ENCODE measurements at places on chromosomes 13 and 19.

DNA sequence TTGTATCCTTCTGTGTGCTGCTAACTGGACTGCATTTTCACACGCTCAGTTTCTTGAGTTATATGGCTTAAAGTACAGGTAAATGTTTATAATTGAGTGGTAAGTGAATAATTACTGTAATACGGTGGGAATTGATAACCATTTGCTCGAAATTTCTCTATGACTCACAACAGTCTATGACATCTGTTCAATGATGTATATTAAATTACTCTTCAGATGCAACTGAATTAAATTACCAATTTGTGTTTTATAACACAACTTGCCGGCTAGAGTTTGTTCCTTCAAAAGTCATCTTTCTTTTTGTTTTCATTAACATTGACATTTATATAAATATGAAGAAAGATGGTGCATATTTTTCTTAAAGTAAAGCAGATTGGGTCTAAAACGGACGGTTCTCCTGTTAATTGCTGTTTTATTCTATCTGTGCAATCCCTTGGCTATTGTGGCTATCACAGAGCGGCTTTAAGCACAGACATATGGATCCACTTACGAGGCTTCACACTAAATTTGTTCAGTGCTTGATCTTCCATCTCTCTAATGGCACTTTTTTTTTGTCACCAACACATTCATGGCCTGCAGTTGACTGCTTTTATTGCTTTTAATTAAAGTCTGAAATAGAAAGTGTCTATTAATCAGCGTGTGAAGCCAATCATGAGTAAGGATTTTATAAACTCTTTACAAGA lies 1291.6 kb upstream of the SLC10A2 start:
- DNase-seq, result no peak

- DNase-seq, result no peak
Observed at GRCh38 chr19:48674216-48674809, 1.5 kb upstream of the NTN5 start.

DNA sequence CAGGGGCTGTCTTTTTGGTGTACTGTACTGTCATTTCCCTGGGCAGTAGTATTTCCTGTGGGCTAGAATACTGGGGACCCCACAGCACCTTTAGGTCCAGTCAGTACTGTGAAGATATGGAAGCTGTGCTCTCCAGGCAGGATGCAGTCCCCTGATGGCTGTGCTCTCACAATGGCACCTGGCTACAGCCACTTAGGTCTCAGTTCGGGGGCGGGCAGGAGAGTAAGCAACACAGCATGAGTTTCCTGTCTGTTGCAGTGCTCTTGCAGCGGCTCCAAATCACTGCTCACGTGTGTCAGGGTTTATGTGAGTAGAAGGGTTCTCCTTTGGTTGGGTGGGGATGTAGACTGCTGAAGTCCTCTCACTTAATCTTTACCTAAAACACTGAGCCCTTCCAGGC lies 810.4 kb downstream of the DACH1 start:
- DNase-seq, result no peak

DNA sequence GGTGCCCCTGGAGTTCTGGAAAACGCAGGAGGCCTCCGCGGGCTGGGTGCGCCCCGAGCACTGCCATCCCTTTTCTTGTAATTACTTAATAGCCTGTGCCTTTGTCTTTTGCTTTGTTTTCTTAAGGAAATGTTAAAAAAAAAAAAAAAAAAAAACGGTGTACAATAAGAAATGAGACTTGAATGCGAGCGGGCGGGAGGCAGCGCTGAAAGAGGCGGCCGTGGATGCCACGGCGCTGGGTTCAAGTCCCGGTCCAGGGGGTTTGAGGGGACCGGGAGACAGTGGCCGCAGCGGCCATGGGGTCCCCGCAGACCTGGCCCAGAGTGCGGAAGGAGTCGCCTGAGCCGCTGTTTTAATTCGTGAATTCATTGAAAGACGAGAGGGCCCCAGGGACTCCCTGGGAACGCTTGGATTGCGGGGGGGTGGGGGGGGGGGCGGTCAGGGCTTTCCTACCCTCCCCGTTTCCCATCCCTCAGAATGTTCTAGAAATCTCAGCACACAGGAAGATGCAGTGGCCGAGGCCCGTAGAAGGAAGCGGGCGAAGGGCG lies 349.2 kb upstream of the ARGLU1 start:
- DNase-seq, result no peak

GRCh38 chr13:27572234-27572901 lies 48.0 kb downstream of the LNX2 start:
- no peak for DNase-seq

GRCh38 chr19:15125232-15126067 lies 18.2 kb downstream of the SYDE1 start:
- peak; percentile 94 for DNase-seq

DNA sequence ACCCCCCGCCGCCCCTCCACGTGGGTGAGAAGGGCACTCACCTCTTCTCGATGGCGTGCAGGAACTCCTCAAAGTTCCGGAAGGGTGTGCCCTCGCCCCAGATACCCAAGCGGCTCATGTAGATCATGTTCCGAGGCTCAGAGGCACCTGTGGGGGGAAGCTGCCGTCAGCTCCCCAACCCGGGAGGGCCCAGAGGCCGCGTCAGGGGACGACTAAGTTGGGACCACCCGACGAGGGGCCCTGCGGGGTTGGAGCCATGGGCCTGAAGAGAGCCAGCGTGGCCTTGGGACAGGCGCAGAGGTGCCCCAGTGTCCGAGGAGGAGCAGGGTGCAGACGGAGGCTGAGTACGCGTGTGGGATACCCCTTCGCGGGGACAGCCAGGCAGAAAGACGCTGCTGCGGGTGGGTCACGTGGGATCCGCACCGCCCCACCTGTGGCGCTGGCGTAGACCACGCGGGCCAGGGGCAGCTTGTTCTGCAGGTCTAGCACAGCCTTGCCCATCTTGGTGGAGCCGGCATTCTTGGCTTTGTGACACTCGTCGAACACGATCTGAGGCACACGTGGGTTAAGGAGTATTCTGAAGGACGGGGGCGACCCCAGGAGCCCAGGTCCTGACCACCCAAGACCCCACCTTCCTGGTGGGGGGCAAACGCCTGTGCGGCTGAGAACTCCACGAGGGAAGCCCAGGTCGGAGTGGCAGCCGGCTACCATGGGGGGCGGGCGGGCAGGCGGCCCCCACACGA lies 15.9 kb downstream of the GPX4 start:
- no peak for DNase-seq

- no peak for DNase-seq
Observed at GRCh38 chr19:10582091-10582490, 5.0 kb downstream of the AP1M2 start.

DNA sequence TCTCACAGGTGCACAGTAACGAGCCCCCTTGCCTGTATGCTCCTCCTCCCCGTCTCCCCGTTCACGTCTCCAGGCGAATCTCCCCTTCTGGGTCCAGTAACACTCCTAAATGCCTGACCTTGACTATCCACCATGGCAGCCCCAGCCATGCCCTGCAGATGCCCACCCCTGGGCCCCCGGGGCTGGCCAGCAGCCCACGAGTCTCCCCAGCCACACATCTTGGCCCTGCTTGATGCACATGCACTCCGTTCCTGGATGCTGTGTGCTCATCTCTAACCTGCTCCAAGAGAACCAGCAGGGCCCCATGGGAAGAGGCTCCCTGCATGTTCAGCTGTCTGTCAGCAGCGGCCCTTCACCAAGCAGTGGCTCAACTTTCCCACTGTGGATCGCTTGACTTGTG lies 32.0 kb downstream of the HPN start:
- no peak for DNase-seq

DNA sequence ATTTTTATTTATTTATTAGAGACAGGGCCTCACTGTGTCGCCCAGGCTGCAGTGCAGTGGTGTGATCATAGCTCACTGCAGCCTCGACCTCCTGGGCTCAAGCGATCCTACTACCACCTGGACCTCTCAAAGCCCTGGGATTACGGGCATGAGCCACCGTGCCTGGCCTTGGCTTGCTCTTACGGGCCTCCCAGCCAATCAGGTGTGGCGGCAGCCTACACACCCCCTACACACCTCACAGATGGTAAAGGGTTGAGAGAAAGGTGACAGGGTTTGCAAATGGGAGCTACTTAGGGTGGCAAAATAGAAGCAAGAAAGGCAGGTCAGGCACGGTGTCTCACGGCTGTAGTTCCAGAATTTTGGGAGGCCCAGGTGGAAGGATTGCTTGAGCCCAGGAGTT lies 1.0 kb upstream of the ZBTB32 start:
- no peak for DNase-seq

GRCh38 chr19:7611541-7612279 lies 16.0 kb downstream of the CAMSAP3 start:
- no peak for DNase-seq

DNA sequence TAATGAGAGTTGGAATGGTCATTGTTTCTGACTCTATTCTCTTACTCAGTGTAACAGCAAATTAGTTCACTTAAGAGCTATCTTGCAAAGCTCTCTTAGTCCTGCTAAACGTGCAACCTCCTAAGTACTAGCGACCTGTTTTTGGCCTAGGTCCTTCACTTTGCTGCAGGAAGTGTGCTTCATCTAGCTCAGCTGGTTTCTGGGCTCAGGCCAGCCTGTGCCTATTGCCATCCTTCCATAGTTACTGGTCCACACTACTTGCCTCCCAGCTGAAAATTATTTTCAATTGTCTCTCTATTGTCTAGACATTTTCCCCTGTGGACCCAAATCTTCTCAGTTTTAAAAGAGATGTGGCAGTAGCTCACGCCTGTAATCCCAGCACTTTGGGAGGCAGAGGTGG lies 561.3 kb downstream of the FGF9 start:
- DNase-seq, result no peak
